ENCODE measurements at places on chromosomes 5 and 9.
A peak's percentile ranks its signal among the peaks of the same experiment; 100 is the strongest.

DNA sequence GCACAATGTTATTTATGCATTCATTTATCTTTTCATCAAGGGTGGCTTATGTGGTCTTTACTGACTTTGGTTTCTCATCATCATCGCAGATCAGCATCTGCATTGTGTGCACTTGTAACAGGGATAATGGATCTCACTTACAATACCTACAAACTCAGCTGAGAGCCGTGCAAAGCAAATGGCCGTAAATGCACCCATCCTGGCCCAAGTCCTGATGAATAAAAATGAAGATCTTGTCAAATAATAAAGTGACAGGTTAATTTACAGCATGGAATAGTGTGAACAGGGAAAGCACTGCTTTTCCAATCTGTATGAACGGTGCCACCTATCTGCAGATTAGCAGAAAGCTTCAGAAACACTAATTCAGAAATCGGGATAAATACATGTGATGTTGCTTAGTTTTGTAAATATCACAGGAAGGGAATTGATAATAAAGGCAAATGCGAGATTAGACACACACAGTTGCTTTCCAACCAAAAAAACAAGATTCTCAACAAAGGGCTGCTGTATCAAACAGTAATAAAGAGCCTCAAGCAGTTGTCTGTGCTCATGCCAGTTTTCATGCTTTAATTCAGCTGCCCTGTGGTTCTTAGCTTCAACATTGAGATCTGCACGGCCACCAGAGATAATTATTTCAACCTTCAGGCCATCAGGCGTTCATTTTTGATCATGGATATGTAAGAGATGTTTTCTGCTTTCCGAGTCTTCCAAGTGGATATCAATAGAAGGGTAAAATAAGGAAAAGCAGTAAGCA, 153.4 kb upstream of the POU5F2 start:
- peak; percentile 80 for DNase-seq

DNA sequence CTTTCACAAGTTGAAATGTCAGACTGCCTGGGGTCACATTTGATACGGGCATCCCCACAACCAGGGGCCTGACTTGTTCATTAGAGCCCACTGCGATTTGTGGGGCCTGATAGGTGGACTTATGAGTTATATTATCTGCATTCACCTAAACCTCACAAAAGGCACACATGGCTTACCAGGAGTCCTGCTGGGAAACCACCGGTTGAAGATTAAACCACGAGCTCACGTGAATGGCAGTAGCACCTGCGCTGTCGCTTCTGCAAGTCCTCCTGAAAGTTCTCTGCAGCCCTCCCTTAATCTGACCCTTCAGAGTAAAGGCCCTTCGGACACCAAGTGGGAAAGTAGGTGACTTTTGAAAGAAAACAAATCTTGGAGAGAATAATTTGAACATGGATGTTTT, 68.9 kb downstream of the PPIC start:
- no peak for DNase-seq

- DNase-seq, result no peak
Observed at GRCh38 chr9:68706363-68707201, 1.5 kb downstream of the PIP5K1B start.

- no peak for DNase-seq
Observed at GRCh38 chr9:135310134-135310533, 169.4 kb upstream of the PPP1R26 start.

- no peak for DNase-seq
Observed at GRCh38 chr5:143398053-143398355, 5.5 kb downstream of the NR3C1 start.

DNA sequence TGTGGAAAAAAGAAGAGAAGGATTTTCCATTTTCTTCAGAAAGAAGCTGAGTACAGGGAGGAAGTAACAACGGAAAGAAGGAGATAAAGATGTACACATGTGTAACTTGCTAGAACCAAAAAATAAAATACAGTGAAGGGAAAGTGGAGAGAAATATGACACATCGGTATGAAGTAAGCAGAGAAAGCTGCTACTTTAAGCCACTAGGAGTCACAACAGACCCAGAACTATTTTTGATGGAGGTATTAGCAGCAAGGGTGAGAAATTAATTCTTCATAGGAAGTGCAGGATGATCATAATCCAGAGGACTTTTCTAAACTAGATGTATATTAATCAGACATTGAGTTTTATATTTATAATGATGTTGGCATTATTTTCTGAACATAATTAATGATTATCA, 88.5 kb downstream of the FAM174A start:
- DNase-seq, result no peak

GRCh38 chr5:122473138-122473843, 161.3 kb downstream of the SNCAIP start:
- no peak for DNase-seq

GRCh38 chr5:127838661-127839060, 135.5 kb downstream of the CCDC192 start:
- no peak for DNase-seq

GRCh38 chr5:77995793-77996409, 219.8 kb upstream of the TBCA start:
- peak; percentile 70 for DNase-seq

GRCh38 chr5:118946138-118946800, 42.1 kb downstream of the DTWD2 start:
- no peak for DNase-seq

DNA sequence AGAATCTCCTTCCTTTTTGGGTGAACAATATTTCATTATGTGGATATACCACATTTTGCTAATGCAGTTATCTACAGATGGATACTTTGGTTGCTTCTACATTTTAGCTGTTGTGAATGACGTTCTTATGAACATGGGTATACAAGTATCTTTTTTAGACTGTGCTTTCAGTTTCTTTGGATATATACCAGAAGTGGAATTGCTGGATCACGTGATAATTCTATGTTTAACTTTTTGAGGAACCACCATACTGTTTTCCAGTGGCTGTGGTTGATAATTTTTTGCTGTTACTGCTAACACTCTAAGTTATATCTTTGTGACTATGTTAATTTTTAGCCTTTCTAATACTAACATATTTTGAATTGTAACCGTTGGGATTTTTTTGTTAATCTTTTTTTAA, 12.5 kb downstream of the WDR70 start:
- DNase-seq, result no peak

DNA sequence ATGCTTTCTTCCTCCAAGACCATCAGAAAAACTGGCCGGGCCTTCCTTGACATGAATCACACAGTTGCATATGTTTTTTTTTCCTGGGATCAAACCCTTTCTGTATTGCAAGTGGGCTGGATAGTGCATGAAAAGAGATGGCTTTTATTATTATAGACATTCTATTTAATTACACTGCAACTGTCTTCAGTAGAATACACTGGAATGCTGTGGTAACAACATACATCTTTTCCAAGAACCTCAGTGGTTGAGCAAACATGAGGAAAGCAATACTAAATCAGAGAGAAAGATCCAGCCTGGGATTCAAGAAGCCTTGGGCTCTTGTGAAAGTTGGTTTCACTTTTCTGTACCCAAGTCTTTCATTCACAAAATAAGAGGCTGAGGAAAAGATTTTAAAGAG, 193.0 kb downstream of the DMAC1 start:
- DNase-seq, result no peak

DNA sequence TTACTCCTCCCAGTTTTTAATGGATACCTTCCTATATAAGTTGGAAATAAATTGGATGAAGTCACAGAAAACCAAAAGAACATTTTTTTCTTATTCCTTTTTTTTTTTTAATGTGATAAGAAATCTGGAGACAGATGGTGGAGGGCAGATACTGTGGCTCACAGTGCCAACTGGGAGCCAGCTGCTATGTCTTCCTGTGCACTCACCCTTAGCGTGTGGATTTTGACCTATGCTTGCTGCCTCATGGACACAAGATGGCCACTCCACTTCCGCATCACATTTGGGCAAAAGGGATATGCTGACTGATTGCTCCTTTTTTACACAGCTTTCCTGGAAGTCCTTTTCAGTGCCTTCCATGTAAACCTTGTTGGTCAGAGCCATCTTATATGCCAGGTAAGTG, 342.6 kb downstream of the MAN2A1 start:
- no peak for DNase-seq

- DNase-seq, result no peak
Observed at GRCh38 chr5:1642221-1642620, 118.5 kb upstream of the LPCAT1 start.

DNA sequence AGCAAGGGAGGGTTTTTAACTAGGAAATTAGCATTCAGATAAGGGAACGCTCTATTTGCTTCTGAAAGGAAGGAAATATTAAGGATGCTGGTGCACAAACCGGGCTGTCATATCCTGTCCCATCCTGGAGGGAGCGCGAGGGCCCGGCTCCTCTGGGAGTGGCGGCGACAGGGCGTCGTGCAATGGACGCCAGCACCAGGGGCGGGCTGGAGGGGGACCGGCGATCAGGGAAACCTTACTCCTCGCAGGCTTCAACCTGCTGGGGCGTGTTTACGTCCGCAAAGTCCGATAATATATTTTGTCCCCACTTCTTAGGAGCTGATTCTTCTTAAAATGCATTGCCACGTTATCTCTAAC, 197.1 kb upstream of the TBCA start:
- no peak for DNase-seq

DNA sequence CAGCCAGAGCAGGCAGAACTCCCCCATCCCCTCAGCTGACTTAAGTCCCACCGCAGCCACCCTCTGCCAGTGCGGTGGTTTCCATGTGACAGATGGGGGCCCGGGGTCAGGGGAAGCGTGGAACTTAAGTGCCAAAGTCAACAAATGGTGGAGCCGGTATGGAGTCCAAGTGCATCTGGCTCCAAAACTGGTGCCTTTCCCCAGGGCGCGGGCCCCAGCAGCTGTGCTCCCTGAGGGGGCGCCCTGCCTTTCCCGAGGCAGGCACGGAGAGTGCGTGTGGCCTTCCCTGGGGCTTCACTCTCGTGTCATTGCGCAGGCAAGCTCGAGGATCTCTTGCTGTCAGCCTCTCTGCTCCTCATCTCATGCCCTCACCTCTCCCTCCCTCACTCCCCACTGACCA, 33.8 kb downstream of the SLC46A2 start:
- no peak for DNase-seq

GRCh38 chr9:33714989-33715388, 80.4 kb upstream of the PRSS3 start:
- DNase-seq, result no peak

- DNase-seq, result no peak
Observed at GRCh38 chr5:36523926-36524325, 82.5 kb upstream of the SLC1A3 start.

DNA sequence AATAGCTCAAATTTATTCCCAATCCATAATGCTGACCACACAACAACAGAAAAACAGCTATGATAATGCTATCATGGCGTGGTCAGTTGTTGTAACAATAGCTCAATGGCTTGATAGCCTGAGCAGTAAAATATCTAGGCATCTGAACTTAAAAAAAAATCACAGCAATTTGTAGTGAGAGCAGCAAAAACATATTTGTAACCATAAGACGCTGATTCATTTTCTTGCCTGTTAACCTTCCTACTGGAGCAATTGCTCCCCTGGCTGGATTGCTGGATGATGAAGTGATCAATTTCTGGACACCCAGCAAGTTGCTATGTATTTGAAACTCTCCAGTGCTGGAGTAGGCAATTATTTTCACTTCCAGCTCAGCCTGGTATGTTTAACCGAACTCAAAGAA, 115.1 kb downstream of the PCSK1 start:
- no peak for DNase-seq

DNA sequence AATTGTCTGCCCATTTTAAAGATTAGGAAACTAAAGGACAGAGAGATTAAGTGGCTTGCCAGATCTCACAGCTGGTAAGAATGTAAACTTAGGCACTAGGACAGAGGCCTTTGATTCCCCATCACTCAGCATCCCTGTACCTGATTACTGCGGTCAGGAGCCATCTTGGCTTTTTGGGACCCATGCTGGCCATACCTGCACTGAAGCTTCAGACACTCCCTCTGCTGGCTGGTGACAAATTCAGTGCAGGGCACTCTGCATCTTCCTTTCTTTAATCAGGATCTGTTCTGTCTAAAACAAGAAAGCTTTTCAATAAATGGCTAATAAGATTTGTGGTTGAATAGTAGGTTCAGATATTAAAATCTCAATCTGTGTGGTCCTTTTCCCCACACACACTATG, 215.5 kb upstream of the RORB start:
- DNase-seq, result no peak

DNA sequence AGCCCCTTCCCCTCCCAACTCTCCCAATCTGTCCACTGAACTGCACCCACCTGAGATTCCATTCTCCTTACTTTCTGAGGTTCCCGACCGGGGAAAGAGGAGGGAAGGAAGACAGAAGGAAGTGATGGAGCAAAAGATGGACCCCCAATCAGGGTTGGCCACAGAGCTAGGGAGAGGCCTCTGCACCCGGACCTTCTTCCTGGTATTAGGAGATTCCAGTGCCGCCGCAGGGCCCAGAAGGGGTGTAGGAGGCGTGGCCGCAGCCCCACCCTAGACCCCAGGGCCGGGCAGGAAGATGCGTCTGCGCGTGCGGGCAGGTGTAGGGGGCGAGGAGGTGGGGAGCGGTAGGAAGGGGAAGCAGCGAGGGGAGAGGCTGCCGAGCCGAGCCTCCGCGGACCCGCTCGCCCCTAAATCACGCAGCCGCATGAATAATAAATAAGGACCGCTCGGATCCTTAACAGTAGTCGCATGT, 104.2 kb upstream of the MVB12B start:
- no peak for DNase-seq

DNA sequence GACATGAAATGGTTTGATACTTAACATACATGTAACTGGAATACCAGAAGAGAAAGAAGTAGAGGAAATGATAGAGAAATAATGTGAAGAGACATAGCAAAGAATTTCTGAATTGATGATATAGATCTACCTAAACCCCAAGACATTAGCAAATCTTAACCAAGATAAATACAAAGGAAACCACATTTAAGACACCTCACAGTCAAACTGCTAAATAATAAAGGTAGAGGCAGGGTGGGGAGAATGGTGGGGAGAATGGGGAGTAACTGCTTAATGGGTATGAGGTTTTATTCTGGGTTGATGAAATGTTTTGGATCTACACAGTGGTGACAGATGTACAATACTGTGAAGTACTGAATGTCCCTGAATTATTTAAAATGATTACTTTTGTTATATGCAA, 17.5 kb downstream of the CARNMT1 start:
- DNase-seq, result no peak

- peak; percentile 23 for DNase-seq
Observed at GRCh38 chr5:132677191-132677590, 3.4 kb downstream of the IL4 start.

DNA sequence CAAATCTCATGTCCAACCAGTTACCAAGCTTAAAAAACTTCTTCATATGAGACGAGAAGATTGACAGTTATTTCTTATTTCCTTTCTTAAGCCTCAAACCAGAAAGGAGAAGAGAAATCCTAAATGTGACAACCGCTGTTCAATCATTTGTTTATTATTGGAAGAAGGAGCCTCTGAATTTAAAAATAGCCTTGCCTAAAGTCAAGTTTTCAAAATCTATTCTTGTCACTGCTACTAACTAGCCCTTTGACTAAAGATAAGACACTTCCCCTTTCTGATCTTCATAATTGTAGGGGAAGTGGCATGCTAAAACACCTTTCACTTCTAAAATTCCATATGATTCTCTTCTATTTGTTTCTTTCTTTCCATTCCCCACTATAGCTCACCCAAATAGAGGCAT, 106.2 kb upstream of the EMB start:
- DNase-seq, result no peak
